ENCODE measurements at places on chromosomes 5 and 9.
A peak's percentile ranks its signal among the peaks of the same experiment; 100 is the strongest.

DNA sequence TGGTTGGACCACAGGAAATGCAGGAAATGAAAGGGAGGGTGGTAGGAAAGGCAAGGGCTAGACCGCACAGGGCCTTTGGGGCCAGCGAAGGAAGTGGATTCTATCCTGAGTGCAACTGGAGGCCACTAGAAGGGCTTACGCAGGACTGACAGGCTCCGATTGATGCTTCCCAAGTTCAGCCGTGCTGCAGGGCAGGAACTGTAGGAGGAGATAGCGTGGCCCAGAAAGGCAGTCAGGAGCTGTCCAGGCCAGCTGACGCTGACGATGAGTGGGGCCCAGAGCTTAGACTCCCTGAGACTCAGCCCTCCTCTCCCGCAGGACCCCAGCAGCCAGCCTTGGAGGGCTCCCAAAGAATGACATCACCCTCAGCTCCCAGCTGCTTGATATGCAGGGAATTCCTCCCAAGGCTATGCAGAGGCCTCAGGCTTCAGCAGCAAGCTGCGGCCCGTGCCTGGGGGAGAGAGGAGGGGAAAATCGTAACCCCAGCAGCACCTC is 48.8 kb downstream of the KCNIP1 start:
- DNase-seq: no peak

- no peak for DNase-seq
Measured at GRCh38 chr5:115571441-115571878, 26.9 kb upstream of the FEM1C start.

- DNase-seq: no peak
Measured at GRCh38 chr5:140040358-140040757, 2.7 kb downstream of the NRG2 start.

DNA sequence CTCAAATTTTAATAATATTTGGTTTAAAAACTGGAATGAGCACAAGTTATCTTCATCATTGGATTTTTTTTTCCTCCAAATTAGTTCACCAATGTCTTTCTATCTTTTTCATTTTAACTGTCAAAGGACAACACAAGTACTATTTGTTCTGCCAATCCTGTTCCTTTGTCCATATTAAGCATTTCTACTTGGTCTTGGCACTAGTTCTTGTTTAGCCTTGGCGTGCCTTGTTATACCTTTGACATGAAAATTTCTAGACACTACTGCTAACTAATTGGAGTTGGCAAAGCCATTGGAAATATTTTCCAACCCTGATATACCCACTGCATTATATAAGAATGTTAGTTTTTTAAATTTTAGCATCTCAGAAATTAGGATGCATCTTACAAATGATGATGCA is 3.8 kb downstream of the SPINK6 start:
- DNase-seq: no peak

GRCh38 chr5:60333005-60333571 is 366.9 kb downstream of the DEPDC1B start:
- DNase-seq: no peak

DNA sequence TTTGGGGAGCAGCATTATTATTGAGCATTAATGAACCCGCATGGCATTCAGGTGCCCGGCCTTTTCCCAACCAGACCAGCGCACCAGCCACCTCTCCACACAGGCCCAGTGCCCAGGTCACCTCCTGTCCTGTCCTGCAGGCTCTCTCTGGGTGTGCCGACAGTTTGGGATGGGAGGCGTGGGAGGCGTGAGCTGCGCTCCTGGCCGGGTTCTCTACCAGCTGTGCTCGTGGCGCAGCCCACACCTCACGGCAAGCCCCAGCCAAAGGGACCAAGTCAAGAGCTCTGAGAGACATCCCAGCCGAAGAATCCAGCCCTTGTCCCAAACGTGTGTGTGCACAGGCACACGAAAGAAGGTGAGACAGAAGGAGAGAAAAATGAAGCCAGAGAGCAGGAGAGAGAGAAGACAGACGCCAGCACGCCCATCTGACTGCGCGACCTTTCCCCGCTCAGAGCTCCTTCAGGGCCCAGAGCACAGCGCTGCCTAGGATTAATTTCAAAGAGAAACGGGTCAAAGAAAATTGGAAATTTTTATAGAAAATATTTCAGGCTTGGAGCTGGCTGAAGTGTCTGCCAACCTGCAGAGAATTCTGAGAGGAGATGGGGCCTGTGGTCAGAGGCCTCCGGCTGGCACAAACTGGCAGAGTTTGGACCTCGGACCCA is 81.7 kb downstream of the ADAMTS2 start:
- no peak for DNase-seq

- no peak for DNase-seq
Measured at GRCh38 chr9:24832307-24832706, 286.6 kb upstream of the IZUMO3 start.

DNA sequence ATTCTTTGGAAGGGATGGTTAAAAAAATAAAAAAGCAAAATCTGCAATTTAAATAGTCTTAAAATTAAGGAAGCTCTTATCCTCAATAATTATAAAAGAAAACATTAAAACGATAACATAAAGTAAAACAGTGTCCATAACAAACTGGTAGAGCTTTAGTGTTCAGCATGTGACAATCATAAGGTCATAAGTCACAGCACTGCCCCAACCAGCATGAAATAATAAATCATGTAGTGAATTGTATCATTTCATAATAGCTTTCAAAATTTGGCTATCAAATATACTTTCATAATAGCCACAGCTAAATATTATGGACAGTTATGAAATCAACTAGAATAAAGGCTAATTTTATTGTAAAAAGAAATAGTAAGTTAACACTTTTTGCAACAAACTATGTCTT is 10.0 kb downstream of the NR3C1 start:
- no peak for DNase-seq

DNA sequence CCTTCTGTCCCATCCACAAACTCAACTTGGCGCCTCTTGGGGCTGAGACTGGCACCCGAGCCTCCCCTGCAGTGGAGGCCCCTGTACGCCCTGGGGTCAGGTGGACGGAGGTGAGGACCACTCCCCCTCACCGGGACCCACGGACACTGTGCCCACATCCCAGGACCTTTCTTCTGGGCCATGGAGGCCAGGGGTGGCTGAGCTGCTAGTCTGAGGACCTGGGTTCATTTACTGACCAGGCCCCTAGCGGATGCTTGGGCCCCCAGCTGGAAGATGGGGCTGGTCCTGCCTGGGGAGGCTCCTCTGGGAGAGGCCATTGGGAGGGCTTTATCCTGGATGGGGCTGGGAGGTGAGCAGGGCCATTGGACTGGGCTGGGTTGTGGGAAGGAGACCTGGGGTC is 16.9 kb upstream of the SLC6A19 start:
- DNase-seq: no peak

DNA sequence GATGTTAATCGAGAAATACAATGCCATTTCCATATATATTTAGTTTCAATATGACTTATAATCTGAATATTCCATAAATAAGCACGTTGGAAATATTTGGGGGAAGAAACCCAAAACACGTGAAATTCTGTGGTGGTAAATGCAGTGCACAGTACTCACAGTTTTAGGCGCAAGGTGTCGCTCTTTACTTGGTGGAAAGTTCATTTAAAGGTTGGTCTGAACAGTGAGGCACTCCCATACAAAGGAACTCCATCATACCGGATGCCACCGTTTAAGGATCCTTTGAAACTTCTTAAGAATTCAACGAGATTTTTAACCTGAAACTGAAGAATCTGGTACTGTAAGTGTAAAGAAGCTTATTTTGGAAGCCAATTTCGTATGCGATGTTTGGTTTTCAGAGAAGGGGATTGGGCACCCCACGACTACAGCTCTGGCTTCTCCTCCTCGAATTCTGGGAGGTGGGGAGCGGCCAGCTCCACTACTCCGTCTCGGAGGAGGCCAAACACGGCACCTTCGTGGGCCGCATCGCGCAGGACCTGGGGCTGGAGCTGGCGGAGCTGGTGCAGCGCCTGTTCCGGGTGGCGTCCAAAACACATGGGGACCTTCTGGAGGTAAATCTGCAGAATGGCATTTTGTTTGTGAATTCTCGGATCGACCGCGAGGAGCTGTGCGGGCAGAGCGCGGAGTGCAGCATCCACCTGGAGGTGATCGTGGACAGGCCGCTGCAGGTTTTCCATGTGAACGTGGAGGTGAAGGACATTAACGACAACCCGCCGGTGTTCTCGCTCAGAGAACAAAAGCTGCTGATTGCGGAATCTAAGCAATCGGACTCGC is at the start of gene PCDHA11:
PCDHA11 (plus strand) TSS at position 237 of the 834 bp plus-strand sequence; CDS start at position 384, 147 bp downstream.
- DNase-seq: no peak

DNA sequence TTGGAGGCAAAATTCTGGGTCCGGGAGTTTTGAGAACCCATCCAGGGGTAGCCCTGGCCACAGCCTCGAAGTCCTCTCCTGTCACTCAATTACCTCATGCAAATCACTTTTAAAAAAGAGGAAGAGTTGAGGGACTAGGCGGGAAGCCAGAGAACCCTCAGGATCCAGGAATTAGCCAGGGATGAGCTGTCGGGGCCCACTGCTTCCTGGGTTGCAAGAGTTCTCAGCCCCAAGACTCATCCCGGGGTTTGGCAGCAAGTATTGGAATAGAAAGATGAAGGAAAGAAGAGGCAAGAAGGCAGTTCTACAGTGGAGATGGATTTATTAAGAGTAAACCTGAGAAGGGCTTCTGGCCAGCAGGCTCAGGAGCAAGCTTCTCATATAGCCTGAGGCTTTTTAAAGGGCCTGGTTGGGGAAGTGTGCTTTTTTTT is 25.6 kb downstream of the C9orf50 start:
- no peak for DNase-seq

DNA sequence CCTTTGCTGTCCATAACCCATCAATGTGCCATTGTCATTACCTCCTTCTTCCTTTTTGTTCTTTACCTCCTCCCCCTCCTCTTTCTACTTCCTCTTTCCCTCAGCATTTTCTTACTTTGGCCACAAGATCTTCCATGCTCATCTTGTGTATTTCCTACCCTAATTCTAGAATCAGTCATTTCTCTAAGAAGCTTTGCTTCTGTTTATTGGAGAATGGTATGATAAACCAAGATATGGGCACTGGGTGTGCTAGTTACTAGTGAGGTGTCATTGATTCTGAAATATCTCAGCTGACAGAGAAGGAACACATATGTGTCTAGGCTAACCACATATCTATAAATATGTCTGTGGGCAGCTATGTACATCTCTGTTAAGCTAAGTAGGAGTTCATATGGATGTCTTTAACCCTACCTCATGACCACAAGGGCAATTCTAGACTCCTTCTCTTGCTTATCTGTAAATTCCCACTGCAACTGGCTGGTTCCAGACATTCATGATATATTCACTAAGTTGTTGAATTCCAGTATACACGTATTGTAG is 2051.3 kb upstream of the CDH9 start:
- DNase-seq: no peak

GRCh38 chr9:109914280-109915027 is 134.5 kb downstream of the PALM2AKAP2 start:
- no peak for DNase-seq

DNA sequence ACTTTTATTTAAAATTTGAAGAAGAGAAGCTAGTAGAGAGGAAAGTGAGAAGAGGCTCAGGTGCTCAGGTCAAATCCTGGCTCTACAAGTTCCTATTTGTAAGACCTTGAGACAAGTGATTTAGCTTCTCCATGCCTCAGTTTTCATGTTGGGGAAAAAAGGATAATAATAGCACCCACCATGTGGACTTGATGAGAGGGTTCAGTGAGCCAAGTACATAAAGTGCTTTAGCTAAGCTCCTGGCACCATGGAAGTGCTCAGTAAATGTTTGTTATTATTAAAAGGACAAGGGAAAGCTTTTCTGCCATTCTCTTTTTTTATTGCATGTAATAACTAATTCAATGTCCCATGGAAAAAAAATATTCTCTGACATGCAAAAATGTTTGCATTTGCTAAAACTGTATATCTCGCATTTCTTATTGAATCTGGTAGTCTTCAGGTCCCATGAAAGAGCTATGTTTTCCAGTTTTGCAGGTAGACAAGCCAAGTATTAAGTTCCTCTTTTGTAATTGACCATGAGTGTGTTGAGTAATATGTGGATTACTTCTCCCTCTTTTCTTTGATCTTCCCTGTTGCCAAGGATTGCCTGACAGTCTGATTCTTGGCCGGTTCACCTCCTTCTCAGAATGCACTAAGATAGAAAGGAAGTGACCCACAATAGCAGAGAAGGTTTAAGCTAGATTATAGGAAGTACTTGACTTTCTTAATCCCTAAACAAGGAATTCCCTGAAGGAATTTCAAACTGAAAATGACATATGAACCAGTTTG is 45.6 kb upstream of the TRIM32 start:
- DNase-seq: no peak

DNA sequence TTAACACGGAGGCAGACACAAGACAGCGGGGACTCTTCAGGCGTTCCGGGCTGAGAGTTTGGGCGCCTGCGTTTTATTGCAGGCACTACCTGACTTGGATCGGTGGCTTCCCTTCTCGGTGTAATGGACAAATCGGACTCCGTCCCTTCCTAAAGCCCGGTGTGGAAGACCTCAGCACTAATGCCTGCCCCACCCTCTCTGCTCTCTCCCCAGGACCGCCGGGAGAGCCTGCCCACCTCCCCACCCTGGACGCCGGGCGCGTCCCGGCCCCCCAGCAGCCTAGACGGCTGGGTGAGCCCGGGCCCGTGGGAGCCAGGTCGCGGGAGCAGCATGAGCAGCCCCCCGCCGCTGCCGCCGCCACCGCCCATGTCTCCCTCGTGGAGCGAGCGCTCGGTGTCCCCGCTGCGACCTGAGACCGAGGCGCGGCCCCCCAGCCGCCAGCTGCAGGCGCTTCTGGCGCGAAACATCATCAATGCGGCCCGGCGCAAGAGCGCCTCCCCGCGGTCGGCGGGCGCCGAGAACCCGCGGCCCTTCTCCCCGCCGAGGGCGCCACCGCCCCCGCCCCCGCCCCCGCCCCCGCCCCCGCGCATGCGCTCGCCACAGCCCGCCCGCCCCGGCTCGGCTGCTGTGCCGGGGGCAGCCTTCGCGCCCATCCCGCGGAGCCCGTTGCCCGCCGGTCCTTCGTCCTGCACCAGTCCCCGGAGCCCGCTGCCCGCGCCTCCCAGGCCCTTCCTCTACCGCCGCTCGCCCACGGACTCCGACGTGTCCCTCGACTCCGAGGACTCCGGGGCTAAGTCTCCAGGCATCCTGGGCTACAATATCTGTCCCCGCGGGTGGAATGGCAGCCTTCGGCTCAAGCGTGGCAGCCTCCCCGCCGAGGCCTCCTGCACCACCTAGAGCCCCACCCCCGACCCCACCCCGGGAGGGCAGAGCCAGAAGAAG is 4.6 kb upstream of the MYOZ3 start:
- DNase-seq: peak; percentile 78

DNA sequence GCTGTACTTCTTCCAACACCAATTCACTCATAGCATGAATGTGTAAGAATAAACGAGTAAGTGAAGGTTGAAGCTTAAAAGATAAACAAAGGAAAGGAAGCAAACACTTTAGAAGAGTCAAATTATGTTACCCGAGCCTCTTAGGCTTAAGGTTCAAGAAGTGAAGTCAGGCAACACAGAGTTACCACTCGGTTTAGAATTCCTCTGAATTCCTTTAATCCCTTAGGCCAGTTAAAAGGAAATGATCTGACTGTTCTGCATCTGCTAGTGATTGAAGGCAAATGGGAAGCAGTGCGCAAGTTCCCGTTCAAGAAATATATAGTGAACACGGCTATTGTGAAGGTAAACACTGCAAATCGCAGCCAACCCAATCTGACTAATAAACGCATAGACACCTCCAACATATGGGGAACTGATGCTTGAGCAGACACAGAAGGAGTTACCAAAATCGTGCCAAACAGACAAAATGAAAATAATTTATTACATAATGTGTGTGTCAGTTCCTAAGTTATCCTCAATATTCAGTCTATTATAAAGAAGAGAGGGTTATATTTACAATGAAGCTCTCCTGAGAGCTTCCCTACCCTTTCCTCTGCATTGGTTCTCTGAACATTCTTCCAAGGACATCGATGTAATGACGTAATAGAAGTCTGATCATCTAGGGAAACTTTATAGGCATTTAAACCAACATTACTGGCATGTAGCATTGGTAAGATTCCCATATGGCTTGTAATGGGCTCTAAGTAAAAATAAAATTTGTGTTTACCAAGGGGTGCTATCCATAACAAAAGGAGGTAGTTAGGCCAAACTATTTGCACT is 837.1 kb upstream of the ZNF608 start:
- no peak for DNase-seq
